ENCODE measurements at places on chromosomes 1 and 21.

DNA sequence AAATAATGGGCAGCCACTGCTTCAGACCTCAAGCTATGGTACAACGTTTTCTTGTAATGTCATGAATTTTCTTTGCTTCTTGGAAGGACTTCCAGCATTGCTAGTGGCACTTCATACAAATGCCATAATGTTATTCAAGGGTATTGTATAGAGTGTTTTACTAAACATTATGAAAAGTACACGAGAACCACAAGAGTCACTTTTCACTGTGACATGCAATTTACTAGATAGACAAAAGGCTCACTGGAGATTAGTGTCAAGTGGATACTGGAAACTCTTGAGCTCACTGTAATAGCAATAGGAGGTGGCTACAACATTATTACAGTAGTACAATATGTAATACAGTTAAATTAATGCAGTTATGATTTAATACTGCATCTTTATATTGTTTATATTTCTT, 5.3 kb upstream of the OLFM3 start:
- no peak for DNase-seq

- no peak for DNase-seq
These were observed 410.1 kb upstream of the LYPLAL1 start for GRCh38 chr1:218763538-218763937.

GRCh38 chr1:111618961-111619634, 491 bp upstream of the RAP1A start:
- no peak for DNase-seq

DNA sequence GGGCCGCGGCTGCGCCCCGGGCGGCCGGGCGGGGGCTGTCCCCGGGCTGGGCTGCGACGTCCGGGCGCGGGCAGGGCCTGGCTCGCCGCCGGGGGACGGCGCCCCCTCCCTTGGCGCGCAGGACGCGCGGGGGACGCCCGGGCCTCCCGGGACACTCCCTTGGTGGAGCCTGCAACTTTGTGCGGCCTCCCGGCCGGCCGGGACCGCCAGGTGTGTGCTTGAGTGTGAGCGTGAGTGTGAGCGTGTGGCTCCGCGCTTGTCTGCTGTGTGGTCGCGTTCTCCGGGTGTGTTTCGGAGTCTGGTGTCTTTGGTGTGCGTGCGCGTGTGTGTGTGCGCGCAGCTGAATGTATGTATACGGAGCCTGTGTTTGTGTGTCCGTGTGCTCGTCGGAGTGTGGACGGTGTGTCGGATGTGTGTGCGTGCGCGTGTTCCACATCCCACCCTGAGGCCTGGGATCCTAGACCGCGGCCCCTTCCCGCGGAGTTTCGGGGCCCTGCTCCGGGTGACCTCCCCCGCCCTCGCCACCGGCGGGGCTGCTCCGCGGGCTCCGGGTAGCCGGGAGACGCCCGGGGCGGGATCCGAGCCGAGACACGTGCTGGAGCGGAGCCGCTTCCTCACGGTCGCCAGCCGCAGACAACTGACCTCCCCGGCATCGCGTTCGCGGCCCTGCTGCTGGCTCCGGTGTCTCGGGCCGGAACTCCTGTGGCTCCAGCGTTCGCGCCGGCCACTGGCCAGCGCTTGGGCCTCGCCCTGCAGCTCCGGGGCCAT, 1.7 kb downstream of the PTPRU start:
- no peak for DNase-seq

GRCh38 chr1:183996040-183996384, 41.5 kb downstream of the COLGALT2 start:
- DNase-seq = no peak

GRCh38 chr1:201509601-201510374, 2.9 kb upstream of the CSRP1 start:
- no peak for DNase-seq

- peak; percentile 31 for DNase-seq
These were observed 9.8 kb downstream of the PLEKHO1 start for GRCh38 chr1:150159550-150159949.

GRCh38 chr1:218425647-218426342, 80.7 kb downstream of the TGFB2 start:
- DNase-seq = no peak

DNA sequence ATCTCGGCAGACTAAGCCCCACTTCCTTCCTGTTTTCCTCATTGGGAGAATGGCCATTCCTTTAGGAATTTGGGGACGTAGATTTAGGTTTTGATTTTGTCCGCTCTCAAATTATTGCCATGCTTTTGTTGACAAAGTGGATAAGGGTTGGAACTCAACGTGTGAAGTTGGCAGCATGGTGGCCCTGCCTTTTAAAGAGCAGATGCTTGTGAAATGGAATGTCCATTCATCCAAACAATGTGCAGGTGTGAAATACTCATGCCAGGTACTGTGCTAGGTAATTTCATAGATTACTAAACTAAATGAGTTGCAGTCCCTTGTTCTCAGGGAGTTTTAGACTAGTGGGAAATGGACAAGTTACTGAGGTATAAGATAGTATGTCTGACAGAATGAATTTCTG, 75.0 kb downstream of the SPATA46 start:
- no peak for DNase-seq

- no peak for DNase-seq
These were observed 577.0 kb downstream of the LMO4 start for GRCh38 chr1:87905651-87906050.

DNA sequence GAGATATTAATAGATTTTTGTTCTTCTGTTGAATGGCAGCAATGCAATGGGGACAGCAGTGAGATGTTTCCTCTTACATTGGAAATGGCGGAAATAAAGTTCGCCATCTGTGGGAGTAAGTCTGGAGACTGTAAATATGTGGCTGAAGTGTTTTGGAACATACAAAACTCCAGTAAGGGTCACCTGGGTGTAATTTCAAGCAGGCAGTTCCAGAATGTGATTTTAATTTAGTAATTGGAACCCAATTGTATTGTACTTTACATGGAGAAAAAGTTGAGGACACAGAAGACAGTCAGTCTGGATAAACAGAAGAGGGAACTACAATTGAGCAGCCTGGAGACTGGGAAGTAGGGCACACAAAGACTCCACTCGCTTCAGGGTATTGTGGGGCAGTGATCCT, 108.6 kb downstream of the NTMT2 start:
- no peak for DNase-seq

GRCh38 chr1:38962560-38962959, 20.9 kb upstream of the RHBDL2 start:
- peak; percentile 53 for DNase-seq

DNA sequence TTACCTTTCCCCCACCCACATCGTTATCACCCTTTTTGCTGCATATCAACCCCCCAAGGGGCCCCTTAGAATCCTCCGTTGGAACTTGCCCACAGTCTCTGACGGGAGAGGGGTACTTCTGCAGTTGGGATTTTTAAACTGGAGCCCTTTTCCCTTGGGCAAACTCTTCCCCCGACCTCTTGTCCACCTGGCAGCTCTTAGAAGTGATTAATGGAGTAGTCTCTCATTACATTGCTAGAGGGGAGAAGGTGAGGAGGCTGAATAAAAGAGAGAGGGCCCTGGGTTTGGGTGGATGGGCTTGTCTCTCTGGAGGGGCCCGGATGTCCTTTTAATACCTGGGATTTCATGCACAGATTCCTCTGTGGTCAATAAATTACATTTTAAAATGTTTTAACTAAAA, 27.2 kb upstream of the TSPAN2 start:
- no peak for DNase-seq

GRCh38 chr1:85202092-85202863, 1.5 kb upstream of the SYDE2 start:
- no peak for DNase-seq

DNA sequence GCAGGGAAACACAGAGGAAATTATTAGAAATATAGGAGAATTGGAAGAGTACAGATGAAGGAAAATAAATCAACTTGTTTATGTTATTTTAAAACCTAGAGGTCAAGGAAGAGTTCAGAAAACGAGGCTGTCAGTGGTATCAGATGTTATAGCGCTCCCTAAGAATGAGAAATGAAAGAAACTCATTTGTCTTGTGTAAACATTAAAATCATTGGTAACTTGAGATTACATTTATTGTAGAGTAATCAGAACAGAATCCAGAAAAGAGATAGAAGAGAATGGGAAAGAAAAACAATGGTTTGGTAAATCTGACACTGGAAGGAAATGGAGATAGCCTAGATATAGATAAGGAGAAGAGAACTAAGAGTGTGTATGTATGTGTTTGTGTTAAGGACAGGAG, 106.4 kb downstream of the ATF6 start:
- no peak for DNase-seq

- no peak for DNase-seq
These were observed 67.6 kb upstream of the NEK2 start for GRCh38 chr1:211742889-211743529.

GRCh38 chr1:69834336-69834735, 266.6 kb downstream of the LRRC7 start:
- no peak for DNase-seq

GRCh38 chr1:105317976-105318375, 1568.3 kb downstream of the AMY1C start:
- DNase-seq = no peak

DNA sequence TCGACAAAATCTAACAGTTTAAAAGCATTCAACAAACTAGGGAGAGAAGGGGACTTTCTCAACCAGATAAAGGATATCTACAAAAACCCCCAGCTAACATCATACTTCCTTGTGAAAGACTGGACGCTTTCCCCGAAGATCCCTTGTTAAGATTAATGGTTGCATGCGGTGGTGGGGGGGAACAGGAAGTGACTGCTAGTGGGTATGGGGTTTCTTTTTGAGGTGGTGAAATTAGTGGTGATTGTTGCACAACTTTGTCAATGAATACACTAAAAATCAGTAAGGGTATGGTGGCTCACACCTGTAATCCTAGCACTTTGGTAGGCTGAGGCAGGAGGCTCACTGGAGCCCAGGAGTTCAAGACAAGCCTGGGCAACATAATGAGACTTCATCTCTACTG, 26.9 kb upstream of the EYA3 start:
- peak; percentile 89 for DNase-seq

Measured in AML-193 (cell line).